NCI-H1105 treated with DMSO at 0.1 percent for 48 hours (cell line): ENCODE measurements at places on chromosomes 5 and 9.

DNA sequence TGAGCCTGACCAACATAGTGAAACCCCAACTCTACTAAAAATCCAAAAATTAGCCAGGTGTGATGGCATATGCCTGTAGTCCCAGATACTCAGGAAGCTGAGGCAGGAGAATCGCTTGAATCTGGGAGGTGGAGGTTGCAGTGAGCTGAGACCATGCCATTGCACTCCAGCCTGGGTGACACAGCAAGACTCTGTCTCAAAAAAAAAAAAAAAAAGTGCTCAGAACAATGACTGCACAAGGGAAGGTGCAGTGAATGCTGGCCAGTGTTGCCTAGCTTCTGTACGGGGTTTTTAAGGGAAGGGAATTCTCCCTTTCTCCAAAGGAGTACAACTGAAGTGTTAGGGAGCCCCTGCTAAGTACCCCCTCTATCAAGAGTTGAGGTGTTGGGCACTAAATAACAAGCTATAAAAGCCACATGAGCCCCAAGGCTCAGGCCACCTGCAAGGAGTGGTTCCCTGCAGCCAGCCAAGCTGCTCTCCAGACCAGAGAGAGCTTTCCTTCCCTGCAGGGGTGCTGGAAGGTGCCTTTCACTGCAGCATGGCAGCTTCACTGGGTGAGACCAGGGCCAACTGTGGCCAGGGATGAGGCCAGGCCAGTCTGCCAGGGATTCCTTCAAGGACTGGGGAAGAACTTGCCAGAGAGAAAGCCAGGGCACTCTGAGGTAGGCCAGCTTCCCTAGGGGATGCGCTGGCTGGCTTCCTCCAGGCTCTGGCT lies 14.8 kb downstream of the GADD45G start:
- DNase-seq: no peak

- DNase-seq: no peak
These were observed 174.8 kb downstream of the ENC1 start for GRCh38 chr5:74465724-74466123.

DNA sequence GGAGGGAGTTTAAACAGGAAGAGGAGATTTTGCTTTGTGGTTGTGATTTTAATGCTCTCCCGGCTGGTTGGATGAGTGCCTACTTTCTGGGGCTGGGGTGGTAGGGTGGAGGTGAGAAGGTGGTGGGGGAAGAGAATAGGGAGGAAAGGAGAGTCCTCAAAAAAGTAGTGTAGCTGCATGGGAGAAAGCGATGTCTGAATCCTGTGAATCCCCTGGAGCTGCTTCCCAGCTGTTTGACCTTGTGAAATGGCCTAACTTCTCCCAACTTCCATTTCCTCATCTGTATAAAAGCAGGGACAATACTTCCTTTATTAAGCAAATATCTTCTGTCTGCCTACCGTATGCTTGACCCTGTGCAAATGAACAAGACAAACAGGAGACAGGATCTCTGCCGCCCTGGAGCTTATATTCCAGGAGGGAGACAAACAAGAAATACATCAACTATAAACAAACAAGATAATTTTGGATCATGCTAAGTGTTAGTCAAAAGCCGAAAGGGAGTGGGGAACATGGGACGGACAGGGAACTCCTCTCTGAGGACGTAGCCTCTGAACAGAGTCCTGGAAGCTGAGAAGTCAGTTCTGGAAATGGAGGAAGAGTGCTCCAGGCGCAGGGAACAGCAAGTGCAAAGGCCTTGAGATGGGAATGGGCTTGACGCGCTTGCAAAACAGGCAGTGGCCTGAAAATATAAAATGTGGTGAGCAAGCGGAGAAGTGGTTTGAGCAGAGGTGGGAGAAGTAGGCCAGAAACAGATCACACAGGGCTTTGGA lies 103.5 kb downstream of the SPRY4 start:
- no peak for DNase-seq

DNA sequence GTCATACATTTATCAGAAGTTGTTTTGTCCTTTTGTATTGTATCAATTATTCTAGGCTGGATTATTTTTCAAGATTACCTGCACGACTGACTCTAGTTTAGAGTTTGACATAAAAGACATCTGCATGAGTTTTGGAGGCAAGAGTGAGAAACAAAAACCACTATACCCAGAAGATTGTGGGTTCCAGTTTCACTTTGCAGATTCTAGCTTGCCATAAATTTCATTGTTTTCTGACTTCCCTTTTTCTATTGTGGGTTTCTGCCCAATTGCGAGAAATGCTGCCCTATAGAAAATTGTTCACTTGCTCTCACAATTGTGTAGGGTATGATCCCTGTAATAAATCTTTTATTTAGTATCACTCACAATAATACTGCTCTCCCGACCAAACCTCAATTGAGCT lies 1043.4 kb upstream of the CDH10 start:
- DNase-seq: no peak

DNA sequence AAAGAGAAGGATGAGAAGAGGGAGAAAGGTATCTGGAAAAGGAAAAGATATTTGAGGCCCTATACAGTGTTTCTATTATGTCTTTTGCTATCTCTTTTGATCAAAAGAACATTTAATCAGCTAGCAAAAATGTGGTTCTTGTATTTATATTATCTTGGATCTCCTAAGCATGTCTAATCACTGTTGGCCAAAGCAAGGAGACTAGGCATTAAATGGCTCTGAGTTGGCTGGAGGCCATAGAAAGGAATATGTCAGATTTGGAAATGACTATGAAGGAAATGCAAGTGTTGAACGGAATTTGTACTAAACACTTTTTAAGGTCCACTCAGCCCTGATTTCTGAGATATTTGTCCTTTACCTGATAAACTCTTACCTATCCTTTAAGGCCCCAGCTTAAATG lies 22.4 kb upstream of the THG1L start:
- no peak for DNase-seq
